ENCODE measurements at places on chromosomes 16 and 17. TPM values are rescaled to one million over a fixed set of nuclear protein-coding genes. Genes with fewer than 3 reads are reported as not detected.

TMC8 gene
- 8.7 TPM for total RNA-seq

MYH3 gene
- total RNA-seq = 802 TPM

METTL9 gene
- total RNA-seq = 237 TPM

HCRT gene
- total RNA-seq = not detected

CES1 gene
- total RNA-seq = 3.4 TPM

KIFC3 gene
- total RNA-seq = 92.7 TPM

ENPP7 gene
- total RNA-seq = 4.4 TPM

CSH2 gene
- not detected for total RNA-seq

NLK gene
- 46.9 TPM for total RNA-seq

MYL11 gene
- total RNA-seq = 1,522 TPM

ULK2 gene
- total RNA-seq = 26.6 TPM

TERB1 gene
- total RNA-seq = not detected

FBXW10 gene
- total RNA-seq = 0.18 TPM

TPSB2 gene
- total RNA-seq = 0.47 TPM

AURKB gene
- 23.1 TPM for total RNA-seq

KRT33B gene
- not detected for total RNA-seq

Data from metanephros (tissue), 2 donors.